ENCODE measurements at places on chromosomes 1 and 21. TPM values are rescaled to one million over a fixed set of nuclear protein-coding genes. Genes with fewer than 3 reads are reported as not detected.

The IGFN1 gene
- total RNA-seq: 0.40 TPM

The CALML6 gene
- total RNA-seq: 0.32 TPM

- DNase-seq: no peak
Observed at GRCh38 chr1:220011620-220012019, 34.7 kb downstream of the EPRS1 start.

The S100A3 gene
- total RNA-seq: not detected

DNA sequence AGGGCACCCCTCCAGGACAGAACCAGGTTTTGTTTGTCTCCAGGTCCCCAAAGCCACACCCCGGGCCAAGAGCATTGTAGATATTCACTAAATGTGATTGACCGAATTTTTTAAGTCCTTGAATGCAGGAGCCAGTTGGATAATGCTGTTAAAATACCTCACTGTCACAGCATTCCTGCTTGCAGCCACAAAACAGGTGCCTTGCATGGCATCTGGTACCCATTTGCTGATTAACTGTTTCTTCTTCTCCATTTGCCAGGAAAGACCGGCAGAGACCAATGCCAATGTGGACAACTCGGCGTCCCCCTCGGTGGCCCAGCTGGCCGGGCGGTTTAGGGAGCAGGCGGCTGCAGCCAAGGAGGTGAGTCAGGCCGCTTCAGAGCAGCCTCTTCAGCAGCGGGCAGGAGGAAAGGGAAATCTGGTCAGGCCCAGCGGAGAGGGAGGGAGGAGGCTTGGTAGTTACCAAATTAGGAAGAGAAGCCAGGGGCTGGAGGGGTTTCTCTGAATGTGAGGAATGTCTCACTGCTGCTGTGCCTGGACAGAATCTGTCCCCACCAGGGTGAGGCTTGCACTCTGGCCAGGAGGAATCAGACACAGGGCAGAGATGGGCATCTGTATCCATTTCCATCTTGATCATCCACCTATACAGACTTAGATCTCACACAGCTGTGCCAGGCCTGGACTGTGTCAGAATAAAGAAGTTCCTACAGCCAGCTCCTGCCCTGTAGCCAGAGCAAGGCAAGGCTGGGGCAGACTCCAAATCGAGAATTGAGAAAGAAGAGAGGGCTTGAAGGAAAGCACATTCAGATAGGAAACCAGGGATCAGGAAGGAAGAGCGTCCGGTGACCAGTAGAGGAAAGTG lies 37.9 kb upstream of the MPZL1 start:
- no peak for DNase-seq

- peak; percentile 6 for DNase-seq
Observed at GRCh38 chr21:37561941-37562919, 195.7 kb downstream of the DYRK1A start.

GRCh38 chr1:38009088-38009840 lies 3.3 kb upstream of the UTP11 start:
- DNase-seq: no peak

DNA sequence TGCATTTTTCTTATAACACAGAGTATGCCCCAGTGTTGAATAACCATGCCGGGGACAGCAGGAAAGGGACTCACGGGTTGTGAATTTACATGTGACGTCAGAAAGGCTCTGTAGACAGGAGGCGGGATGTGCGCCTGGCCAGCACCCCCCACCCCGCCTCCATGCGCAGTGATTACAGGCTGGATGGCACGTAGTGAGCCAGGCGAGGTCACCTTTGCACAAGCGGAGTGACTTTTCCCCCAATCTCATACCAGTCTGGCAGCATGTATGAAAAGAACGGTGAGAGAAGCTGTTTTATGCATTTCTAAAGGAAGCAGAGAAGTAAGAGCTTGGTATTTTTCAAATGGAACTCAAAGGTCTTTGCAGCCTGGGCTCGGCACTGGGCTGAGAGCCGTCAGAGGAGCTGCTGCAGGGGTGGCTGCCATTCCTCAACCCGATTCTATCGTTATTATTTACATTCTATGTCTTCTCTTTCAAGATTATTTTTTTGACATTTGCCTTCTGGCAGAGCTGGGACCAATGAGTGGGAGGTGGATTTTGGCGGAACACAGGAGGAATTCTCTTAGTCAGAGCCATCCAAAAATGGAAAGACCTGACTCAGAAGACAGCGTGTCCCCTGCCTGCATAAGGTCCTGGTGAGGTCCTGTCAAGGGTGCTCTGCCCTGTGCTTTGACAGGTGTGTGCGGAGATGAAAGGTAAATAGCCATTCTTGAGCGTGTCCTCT lies 115.6 kb upstream of the SLC45A1 start:
- peak; percentile 89 for DNase-seq

The UTS2 gene
- total RNA-seq: not detected

The EFNA3 gene
- 2.7 TPM for total RNA-seq

All from mucosa of gallbladder (tissue), 1 donor.